ENCODE measurements at places on chromosomes 6 and 20.

DNA sequence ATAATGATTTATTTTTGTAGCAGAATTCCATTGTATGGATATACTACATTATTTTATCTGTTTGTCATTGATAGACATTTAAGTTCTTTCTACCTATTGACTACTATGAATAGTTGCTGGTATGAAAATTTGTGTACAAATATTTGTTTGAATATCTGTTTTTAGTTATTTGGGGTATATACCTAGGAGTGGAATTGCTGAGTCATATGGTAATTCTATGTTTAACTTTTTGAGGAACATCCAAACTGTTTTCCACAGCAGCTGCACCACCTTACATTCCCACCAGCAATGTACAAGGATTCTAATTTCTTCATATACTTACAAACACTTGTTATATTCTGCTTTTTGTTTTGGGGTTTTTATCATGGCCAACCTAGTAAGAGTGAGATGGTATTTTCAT, 56.1 kb upstream of the SDHAF4 start:
- no peak for DNase-seq

GRCh38 chr20:50374541-50375078, 135.6 kb upstream of the PTPN1 start:
- no peak for DNase-seq

DNA sequence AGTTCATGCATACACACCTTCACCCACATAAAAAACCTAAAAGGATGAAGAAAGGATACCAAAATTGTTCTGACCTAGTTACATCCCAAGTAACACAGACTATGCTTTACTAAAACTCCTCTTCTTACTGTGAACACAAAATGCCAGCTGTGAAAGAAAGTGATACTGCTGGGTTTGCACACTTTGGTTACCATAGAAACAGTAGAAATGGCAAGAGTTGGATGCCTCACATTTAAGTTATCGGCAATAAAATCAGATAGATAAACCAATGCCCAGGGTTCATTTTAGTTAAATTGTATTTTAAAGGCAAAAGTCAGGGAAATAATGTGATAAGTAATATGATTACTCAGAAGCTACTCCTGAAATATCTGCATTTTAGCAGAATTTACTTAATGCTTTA, 161.9 kb downstream of the CDK19 start:
- no peak for DNase-seq

GRCh38 chr20:25011261-25011660, 18.7 kb upstream of the APMAP start:
- no peak for DNase-seq

DNA sequence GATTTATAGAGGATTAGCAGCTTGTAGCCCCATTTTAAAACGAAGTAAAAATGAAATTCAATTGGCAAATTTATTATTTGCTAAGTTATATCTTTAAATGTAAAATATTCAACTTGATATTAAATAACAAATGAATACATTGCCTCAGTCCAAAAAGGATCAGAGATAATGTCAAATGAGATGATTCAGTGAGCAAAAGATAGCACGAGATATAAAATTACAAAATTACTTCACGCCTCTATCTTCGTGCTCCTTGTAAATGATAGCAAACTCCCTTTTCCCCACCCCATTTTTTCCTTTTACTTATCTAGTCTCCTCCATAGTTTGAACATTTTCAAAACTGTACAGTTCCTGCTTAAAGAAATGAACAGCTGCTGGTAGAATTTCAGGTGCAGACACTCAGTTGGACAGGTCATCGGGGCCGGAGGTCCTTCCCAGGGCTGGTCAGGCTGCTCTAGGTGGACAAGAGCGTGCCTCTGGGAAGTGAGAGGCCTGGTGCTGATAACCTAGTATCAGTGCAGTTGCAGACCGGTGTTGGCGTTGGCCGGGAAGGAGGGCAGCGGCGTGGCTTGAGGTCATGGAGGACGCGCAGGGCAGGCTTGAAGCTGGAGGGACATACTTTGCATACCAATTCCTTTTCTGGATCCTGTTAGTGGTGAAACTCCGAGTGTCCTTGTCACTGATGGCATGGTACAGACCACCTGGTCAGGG, 83.9 kb downstream of the CDC5L start:
- no peak for DNase-seq

GRCh38 chr6:162821102-162821501, 93.3 kb downstream of the PACRG start:
- no peak for DNase-seq

DNA sequence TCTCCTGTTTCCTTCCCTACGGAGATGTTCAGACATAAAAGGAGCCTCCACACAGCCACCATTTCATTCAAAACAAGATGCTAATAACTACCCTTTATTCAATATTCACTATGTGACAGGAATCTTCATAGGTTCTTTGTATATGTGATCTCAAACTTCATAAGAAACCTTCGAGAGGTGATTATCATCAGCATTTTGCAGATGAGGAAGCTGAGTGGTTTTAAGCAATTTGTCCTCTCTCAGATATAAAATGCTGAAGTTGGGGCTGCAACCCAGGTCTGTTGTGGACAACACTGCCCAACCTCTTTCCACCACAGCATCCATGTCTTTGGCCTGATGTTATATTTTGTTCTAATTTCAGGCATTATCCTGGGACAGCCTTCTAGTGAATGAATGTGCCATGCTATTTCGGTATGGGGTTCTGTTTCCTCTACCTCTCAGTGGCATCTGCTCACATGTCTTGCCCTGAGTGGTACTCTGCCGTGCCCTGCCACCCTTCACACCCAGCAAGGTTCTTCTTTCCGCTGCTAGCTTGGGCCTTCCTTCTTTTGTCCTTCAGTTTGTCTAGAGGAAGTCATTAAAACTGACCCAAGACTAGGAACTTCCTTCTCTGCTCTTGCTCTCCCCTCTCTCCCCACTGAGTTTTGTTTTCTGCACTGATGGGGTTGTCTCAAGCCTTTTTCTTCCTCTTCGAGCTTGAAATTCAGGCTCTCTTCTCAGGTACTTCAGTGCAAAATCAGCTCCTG, 300.9 kb upstream of the PRDM1 start:
- no peak for DNase-seq

DNA sequence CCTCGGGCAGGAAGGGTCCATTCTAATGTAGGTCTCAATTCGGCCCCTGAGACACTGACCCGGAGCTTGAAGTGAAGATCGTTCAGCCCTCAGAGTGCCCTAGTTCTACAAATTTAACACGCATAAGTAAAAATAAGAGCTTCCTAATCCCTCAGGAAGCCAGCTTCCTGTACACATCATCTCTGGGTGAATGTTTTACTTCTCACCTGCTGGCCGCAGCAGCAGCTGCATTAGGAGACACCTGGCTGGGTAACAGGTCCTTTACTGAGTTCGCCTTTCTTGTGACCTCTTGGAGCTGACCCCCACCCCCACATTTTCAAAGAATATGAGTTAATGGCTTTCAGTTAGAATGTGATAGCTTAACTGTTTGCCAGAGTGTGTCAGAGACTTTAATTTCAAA, 165.0 kb downstream of the SMOC2 start:
- no peak for DNase-seq

- DNase-seq: no peak
Measured at GRCh38 chr6:139602577-139602976, 228.1 kb upstream of the CITED2 start.

Data from activated CD8-positive, alpha-beta memory T cell treated with anti-CD3 and anti-CD28 coated beads for 1 hour (primary cell).